NCI-H1417 treated with DMSO at 0.1 percent for 48 hours (cell line): ENCODE measurements at places on chromosomes 1 and 21.

GRCh38 chr1:63779338-63780211, 5.8 kb downstream of the ROR1 start:
- no peak for DNase-seq

DNA sequence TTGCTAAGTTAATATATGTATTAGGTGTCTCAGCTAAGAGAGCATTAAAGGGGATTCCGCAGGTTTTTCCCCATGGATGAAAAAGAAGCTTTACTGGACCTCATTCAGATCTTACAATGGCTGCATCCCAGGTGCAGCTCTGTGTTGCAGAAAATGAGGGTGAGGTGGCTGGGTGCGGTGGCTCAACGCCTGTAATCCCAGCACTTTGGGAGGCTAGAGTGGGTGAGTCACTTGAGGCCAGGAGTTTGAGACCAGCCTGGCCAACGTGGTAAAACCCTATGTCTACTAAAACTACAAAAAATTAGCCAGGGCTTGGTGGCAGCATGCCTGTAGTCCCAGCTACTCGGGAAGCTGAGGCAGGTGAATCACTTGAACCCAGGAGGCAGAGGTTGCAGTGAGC, 58.5 kb upstream of the MORC3 start:
- DNase-seq, result no peak

- no peak for DNase-seq
These were observed 268.5 kb downstream of the BRINP2 start for GRCh38 chr1:177439301-177439700.

DNA sequence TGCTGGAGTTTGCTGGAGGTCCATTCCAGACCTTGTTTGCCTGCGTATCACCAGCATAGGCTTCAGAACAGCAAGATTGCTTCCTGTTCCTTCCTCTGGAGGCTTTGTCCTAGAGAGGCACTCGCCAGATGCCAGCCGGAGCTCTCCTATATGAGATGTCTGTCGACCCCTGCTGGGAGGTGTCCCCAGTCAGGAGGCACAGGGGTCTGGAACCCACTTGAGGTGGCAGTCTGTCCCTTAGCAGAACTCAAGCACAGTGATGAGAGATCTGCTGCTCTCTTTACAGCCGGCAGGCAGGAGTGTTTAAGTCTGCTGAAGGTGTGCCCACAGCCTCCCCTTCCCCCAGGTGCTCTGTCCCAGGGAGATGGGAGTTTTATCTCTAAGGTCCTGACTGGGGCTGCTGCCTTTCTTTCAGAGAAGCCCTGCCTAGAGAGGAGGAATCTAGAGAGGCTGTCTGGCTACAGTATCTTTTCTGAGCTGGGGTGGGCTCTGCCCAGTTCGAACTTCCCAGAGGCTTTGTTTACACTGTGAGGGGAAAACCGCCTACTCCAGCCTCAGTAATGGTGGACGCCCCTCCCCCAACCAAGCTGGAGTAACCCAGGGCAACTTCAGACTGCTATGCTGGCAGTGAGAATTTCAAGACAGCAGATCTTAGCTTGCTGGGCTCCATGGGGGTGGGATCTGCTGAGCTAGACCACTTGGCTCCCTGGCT, 205.0 kb downstream of the GPR52 start:
- no peak for DNase-seq

DNA sequence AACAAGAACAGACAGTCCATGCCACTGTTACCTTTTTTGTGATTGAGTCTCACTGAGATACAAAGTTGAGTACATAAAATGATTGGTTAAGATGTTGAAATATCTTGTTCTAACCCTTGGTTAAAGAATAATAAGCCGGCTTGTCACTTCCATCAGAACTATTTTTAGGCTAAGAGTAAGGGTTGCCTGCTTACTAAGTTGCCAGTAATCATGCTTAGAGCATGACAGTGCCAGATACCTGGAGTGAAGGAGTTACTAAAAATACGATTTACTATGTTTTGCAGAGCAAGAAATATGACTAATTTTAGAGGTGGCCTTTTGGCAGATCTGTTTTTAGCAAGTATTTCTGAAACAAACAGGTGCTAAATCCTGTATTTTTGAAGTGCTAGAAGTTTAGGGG, 6.0 kb downstream of the HUNK start:
- DNase-seq, result no peak

- DNase-seq, result no peak
These were observed 630.3 kb downstream of the AMY1C start for GRCh38 chr1:104380003-104380402.

DNA sequence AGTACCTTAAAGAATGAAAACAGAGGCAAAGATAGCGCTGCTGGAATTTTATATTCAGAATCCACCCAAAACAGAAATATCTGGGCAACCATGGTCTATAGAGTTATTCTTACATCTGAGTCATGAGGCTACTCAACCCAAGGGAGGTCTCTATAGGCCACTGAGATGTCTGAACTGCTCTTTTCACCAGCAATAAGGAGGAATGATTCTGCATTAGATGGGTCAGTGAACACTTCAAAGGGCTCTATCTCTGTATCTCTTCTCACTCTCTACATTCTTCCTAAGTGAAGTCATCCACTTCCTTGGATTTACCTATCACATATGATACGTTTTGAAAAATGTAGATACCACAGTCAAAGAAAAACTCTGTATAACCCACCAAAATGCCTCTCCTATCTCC, 90.2 kb upstream of the NGF start:
- DNase-seq, result no peak

DNA sequence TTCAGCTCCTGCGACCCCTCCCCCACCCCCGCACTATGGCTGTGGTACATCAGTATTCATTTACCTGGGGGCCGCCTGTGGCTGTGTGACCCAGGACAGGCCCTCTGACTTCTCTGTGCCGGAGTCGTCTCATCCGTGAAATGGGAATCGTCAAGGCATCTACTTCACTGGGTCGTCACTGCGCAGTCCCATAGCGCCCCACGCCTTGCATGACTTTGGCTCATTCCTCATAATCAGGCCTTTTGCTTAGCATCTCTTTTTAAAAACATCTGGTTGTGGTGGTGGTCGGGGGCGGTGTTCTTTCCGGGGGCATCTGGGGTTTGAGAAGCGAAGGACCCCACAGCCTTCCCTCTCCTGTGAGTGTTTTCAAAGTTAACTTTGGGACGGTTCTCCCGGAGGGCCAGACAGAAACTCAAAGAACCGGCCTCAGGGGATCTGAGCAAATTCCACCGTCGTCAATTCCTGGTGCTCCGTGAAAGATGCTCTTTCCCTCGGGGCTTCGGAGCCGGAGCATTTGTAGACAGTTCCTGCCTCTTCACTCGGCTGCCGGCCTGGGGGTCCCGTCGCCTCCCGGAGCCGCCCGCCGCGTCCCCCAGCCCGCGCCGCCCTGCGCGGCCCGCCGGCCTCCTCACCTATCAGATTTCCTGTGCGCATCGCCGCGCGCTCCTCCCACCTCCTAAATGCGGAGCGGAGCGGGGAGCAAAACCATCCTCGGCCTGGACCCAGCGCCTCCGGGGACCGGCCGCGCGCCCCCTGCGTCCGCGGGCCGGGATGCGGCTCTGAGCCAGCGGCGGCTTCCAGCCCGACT, at the start of gene B3GALT5:
B3GALT5 (plus strand) TSS at position 708 of the 808 bp plus-strand sequence. CDS start 47,620 bp downstream, outside the sequence.
- no peak for DNase-seq

DNA sequence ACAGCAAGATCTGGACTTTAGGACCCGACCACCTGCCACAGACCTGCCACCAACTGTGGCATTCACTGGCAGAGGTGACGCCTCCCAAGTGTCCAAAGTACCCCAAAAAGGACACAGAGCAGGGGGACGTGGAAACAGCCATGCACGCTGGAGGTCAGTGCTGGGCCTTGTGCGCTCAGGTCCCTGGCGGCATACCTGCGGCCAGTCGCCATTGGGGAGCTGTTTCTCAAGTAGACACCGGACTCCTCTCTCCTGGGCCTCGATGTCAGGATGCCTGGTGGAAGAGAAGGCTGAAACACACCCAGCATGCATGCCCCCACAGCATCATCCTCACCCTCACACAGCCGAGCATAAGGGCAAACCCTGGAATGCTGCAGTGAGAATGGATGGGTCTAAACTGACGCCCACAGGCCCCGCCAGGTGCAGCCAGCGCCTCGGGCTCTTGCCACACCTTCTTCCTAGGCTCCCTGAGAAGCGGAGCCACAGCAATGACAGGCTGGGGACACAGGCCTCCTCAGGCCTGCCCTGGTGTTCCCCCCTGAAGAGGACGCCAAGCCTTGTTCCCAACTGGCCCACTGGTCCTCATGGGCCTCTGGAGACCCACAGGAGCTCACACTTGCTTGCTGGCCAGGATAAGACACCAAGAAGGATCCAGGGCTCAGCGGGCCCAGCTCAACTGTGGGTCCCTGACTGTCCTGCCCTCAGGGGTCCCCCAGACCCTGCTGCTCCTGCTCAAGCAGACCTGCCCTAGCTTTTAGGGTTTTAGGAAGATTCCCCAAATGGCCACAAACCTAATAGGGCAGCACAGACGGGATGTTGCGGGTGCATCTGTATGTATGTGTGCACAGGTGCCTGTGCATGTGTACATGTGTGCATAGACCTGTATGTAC, 7.7 kb upstream of the SPATC1L start:
- DNase-seq, result no peak

- no peak for DNase-seq
These were observed 23.2 kb downstream of the CDC42 start for GRCh38 chr1:22075718-22076117.

GRCh38 chr1:44717156-44717555, 13.8 kb downstream of the RNU5D-1 start:
- no peak for DNase-seq

- DNase-seq, result no peak
These were observed 90.5 kb upstream of the ZP4 start for GRCh38 chr1:237981223-237981622.

GRCh38 chr21:26756491-26757159, 88.6 kb downstream of the ADAMTS1 start:
- no peak for DNase-seq

DNA sequence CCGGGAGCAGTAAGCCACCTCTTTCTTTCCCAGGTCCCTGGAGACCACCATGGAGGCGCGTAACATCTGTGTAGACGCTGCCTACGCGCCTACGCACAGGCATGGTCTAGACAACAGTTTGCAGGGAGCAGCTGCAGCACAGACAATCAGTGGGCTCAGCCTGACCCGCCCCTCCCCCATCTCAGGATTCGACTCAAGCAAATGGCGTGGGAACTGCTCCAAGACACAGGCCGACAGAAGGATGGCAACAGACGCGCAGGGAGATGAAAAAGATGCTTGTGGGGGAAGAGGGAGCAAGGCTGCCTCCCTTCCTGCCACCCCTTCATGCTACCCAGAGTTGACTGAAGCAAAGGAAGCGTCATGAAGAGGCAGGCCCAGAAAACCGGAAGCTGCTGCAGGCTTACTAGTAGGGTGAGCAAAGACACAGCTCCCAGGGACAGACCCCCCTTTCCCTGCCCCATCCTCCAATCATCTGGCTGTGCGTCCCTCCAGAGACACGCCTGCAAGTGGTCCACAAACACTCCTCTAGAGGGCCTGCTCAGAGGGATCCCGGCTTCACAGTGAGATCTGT, 19.5 kb downstream of the STK40 start:
- DNase-seq, result no peak

DNA sequence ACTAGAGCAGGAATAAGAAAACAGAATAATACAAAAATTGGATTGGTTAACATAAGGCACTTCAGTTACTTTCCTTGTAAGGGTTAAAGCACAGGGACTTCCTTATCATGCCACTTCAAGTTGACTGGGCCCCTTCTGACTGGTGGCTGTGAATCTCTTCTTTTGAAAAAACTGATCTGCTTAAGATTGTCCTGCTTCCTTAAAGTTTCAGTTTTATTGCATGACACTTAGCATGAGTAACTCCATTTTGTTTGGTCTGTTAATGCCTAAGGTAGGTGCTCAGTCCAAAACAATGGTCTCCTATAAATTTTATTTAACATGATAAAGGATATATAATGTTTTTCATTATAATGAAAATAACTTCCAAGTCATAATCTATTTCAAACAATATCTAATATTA, 37.6 kb downstream of the UBE2U start:
- no peak for DNase-seq

GRCh38 chr1:219092206-219092605, 81.5 kb upstream of the LYPLAL1 start:
- DNase-seq, result no peak

DNA sequence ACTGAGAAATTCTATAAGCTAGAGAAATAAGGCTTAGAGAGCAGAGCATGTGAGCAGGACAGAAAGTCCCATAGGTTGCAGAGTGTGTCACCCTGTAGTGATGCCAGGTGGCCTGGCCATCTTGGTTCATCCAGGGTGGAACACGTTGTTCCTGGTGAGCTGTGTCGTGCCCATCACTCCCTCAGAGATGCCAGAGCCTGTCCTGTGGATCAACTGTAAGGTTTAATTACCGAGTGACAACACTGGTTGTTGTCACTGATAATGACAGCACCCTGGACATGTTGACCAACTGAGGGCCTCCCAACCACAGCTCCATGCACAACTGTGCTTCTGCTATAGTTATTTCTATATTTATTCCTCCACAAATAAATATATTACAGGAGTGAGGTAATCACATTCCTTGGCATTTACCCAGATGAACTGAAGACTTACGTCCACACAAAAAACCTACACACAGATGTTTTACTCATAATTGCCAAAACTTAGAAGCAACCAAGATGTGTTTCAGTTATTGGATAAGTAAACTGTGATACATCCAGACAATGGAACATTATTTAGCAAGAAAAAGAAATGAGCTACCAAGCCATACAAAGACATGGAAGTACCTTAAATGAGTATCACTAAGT, 6.2 kb downstream of the C1orf198 start:
- no peak for DNase-seq

DNA sequence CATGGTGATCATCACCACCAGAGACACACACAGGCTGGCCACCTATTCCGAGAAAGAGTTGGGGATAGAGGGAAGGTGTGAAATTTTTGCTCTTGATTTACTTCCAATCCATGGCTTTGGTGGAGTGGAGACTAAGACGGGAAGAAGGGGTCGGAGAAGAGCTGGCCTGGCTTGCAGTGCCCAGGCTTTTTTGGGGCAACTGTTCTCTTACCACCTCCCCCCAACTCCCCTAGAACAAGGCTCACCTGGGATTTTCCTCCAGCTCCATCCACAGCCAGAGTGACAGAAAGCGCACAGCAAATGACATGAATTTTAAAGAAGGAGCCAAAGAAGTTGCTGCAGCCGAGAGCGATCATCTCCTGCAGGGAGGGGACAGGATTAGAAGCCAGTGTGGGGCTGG, 16.0 kb downstream of the SLC26A9 start:
- DNase-seq, result no peak

- no peak for DNase-seq
These were observed 35.6 kb downstream of the SMYD2 start for GRCh38 chr1:214316593-214316992.

GRCh38 chr21:41683815-41684214, 83.0 kb downstream of the RIPK4 start:
- DNase-seq, result no peak

GRCh38 chr1:153430166-153430553, 13.8 kb downstream of the S100A7A start:
- no peak for DNase-seq

GRCh38 chr1:11691302-11691914, at the start of gene DRAXIN:
DRAXIN (plus strand) TSS chr1:11691710; CDS start chr1:11706259, 14,549 bp downstream.
- DNase-seq, result no peak
